ENCODE measurements at places on chromosomes 7 and 10.

DNA sequence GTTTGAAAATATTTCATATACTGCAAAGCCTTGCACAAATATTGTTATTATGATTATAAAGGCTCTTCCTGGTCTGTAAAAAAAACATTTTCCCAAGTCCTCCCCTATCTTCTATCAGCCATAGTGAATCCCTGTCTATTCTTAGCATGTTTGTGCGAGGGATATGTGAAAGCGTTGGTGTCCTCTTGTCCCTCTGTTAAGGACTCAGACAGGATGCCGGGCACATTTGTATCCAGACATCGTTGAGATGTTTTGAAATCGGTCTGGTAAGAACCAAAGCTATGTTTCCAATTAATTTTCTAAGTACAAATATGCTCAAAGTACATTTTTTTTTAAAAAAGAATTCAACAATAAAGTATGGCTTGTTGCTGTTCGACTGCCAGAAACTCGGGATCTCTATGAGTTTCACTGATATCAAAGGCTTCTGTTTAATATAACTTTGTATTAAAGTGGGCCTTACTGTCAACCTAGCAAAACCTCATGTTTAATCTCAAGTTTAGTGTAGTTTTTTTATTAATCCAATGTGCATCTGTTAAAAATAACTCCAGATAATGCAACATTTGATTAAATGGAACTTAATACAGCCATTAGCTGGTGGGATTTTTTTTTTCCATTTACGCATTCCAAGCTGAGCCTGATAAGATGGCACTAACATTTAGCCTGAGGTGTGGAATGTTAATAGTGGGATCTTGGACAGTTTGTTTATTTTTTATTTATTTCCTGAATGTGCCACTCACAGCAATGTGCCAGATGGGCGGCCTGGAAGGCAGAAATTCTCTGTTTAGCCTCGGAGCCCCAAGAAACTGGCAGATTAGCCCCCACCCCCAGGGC, 754.3 kb downstream of the LRMDA start:
- peak; percentile 31 for DNase-seq

- DNase-seq: no peak
Observed at GRCh38 chr10:130394832-130395231, 258.6 kb downstream of the GLRX3 start.

GRCh38 chr7:108463613-108464012, 7.4 kb upstream of the NRCAM start:
- DNase-seq: no peak

- no peak for DNase-seq
Observed at GRCh38 chr10:103452506-103453230, 498 bp upstream of the CALHM2 start.

GRCh38 chr10:29496341-29497162, 138.2 kb downstream of the SVIL start:
- peak; percentile 74 for DNase-seq

- DNase-seq: peak; percentile 56
Observed at GRCh38 chr10:24944512-24945255, 7.7 kb downstream of the PRTFDC1 start.

GRCh38 chr7:128366300-128366699, 4.8 kb upstream of the PRRT4 start:
- peak; percentile 55 for DNase-seq

GRCh38 chr10:22723343-22723779, 9.0 kb upstream of the PIP4K2A start:
- DNase-seq: no peak
